Putamen (tissue), 1 donor: ENCODE measurements at places on chromosomes 12 and 14.

- DNase-seq = no peak
Observed at GRCh38 chr12:49358483-49359141, 8.7 kb upstream of the SPATS2 start.

DNA sequence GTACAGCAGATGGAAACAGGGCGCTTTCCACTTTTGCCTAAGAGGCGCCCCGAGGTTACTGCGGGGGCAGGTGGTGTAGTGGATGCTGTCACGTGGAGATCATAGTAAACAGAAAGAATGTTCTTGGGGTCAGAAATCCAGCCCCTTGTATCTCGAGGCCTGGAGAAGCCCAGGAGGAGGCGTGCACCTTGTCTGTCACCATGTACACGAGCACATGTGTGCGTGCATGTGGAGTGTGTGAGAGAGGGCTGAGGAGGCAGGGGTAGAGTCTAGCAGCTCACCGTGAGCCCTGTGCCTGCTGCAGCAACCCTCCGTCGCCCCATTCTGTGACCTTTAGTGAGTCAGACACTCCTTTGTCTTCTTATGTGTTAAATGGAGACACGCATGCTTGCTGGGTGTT lies 59.0 kb downstream of the CACNA1C start:
- no peak for DNase-seq

DNA sequence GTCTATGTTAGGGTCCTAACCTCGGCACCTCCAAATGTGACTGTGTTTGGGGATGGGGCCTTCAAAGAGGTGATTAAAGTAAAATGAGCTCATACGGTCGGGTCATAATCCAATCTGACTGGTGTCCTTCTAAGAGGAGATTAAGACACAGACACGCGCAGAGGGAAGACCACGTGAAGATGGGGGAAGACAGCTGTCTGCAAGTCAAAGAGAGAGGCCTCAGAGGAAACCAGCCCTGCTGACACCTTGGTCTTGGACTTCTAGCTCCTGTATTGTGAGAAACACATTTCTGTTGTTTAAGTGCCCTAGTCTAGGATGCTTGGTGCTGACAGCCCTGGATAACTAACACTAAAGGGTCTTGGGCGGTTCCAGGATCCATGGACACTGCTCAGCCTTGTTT lies 109.6 kb downstream of the DICER1 start:
- no peak for DNase-seq

- no peak for DNase-seq
Observed at GRCh38 chr14:66628636-66629035, 120.7 kb downstream of the GPHN start.

DNA sequence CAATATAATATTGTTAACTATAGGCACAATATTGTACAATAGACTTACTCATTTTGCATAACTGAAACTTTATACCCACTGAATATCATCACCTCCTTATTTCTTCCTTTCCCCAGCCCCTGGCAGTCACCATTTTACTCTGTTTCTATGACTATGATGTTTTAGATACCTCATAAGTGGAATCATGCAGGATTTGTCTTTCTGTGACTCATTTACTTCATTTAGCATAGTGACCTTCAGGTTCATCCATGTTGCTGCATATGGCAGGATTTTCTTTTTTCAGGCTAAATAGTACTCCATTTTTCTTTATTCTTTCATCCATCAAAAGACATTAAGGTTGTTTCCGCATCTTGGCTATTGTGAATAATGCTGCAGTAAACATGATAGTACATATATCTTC lies 18.9 kb downstream of the USP15 start:
- DNase-seq = no peak

- DNase-seq = no peak
Observed at GRCh38 chr12:112164011-112164660, 38.8 kb downstream of the TRAFD1 start.

DNA sequence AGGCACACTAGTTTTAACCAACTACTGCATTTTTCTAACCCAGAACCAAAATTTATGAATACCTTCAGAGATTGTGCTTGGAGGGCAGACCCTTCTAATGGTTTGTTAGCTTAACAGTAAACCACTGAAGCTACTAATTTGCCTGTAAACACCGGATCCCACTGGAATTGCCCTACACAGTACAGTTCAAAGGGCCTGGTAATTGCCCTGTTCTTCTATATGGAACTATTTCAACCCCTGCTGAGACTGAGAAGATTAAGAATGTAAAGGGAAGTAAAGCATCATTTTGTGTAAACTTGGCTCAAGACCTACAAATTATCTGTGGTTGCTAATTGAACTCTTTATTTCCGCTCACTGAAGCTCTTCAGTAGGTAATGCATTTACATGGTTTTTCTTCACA lies 468.1 kb downstream of the NPAS3 start:
- no peak for DNase-seq

- DNase-seq = no peak
Observed at GRCh38 chr12:6074427-6074826, 50.0 kb downstream of the VWF start.

DNA sequence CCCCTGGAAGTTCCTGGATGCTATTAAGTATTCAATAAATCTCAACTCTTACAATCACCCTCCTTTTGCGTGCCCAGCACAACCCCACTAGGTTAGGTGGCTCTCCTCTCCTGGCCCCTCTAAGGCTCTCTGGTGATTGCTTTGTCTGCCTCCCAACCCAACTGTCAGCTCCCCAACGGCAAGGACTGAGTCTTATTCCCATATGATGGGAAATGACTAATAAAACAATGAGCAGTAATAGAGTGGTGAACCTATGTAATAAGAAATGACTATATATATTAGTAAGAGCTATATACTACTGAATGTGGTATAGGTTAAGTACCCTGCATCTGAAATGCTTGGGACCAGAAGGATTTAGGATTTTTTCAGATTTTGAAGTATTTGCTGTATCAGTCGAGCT lies 8.1 kb downstream of the APPL2 start:
- no peak for DNase-seq

DNA sequence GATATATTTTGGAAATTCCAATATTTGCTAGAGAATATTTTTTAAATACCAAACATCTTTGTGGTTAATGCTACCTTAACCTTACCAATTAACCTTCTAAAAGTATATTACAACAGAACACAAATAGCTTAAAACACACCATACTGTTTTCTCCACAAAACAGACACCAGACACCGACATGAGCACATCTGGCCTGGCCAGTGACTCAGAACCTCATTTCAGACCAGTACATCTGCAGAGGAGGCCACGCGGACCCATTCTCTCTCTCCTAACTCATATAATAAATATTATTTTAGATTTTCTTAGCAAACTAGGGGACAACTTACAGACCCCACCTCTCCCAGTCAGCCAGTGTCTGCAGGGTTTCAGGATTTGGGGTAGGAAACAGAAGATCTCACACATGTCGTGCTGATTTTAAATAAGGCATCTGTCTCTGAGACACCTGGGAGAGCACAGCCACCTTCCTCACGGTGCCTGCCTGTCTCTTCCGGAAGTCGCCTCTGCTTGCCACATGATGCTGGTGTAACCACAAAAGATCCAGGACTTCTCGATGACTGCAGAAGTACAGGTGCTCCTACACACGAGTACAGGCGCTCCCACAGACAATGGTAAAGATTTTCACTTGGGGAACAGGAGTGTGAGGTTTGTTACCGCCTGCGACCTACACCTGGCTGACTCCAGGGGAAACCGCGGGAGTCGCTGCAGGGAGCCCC lies 9.7 kb upstream of the ANKLE2 start:
- peak; percentile 9 for DNase-seq

- DNase-seq = no peak
Observed at GRCh38 chr12:27657296-27657695, 39.0 kb upstream of the REP15 start.

DNA sequence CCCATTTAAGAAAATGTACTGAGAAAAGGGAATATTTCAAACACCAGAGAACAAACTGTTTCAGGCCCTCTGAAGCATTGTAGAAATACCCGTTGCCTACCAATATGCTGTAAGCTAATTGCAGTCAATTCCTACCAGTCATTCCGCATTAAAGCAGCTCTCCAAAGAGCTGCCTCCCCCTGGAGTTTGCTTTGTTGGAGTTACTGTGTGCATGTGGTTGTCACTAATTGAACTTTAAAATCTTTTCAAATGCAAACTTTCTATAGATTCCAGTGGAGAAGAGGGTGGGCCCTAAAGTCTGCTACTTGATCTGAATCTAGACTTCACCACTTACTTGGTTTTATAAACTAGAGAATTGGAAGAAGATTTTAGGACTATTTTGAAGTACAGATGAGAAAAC lies 112.7 kb downstream of the PLXNC1 start:
- DNase-seq = no peak

GRCh38 chr12:88272456-88272855 lies 130.3 kb downstream of the TMTC3 start:
- no peak for DNase-seq

- DNase-seq = no peak
Observed at GRCh38 chr12:46523446-46523845, 150.9 kb upstream of the SLC38A2 start.

DNA sequence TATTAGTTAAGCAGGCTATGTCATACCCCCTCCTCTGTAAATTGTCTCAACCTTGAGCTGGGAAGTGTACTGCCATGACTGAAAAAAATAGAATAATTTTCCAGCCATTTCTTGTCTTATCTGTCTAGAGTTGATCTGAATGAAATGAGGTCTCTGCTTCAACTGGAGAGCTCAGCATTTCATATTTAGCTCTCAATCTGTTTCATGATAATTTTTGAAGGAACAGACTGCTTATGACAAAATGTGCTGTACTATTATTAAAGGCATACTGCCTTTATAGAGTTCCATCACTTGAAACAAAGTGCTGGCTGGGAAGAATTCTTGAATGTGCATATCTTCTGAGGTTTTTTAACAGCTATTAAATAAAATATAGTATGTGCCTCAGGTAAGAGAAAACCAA lies 19.1 kb downstream of the PTPRO start:
- no peak for DNase-seq

DNA sequence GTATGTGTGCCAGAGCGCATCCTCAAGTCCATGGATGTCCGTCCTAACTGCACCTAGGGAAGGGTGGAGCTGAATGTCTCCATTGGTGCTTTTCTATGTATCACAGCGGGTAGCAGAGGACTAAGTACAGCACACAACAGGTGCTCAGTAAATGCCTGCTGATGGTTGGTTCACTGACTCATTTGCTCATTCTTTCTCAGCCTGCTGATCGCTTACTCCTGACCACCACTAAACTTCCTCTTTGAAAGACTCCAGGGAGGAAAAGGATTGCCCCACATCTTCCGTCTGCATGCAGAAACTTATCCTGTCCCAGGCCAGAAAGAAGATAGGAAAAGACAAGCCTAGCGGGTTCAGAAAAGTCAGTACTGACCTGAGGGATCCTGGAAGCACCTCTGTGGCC lies 66.3 kb downstream of the B4GALNT3 start:
- DNase-seq = no peak

DNA sequence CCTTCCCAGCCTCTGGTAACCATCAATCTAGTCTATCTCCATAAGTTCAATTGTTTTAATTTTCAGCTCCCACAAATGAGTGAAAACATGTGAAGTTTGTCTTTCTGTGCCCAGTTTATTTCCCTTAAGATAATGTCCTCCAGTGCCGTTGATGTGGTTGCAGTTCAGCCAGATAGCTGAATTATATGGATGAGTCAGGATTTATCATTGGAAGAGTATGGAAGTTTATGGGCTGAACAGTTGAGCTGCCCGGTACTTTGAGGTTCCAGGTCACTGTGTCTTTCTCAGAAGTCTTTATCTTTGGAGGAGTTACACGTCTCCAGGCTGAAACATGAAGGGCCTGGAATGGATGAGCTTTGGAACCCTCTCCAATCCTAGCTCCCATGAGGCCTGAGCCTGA lies 120.1 kb downstream of the ASCL4 start:
- no peak for DNase-seq

DNA sequence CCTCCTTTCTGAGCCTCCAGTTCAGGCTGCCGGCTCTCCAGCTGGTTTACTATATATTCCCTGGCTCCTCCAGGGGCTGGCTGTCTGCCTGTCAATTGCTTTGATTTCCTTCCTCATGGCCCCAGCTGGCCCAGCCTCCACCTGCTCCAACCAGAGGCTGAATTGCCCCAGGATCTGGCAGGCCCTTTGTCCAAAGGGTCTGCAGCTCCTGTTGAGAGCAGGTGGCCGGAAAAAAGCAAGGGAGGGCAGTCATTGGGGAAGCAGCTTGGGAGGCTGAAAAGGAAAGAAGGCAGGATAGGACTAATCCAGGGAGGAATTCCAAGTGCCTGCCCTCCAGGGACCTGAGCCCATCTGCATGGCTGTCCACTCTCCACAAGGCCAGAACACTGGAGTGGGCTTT lies 25.3 kb downstream of the PAH start:
- no peak for DNase-seq

GRCh38 chr12:42969355-42969754 lies 379.8 kb upstream of the PRICKLE1 start:
- no peak for DNase-seq
